ENCODE measurements at places on chromosomes 11 and 22. TPM values are rescaled to one million over a fixed set of nuclear protein-coding genes. Genes with fewer than 3 reads are reported as not detected.

The GAL3ST1 gene
- 10.3 TPM for total RNA-seq

The SLC22A12 gene
- not detected for total RNA-seq

The POU2AF3 gene
- 0.20 TPM for total RNA-seq

The APLNR gene
- total RNA-seq = 48.0 TPM

The CYP2D6 gene
- total RNA-seq = 0.79 TPM

The INPP5J gene
- total RNA-seq = 3.5 TPM

The TMEM134 gene
- total RNA-seq = 14.9 TPM

The MYRF gene
- 13.6 TPM for total RNA-seq

The E2F8 gene
- 2.3 TPM for total RNA-seq

The SCGB1C1 gene
- not detected for total RNA-seq

The BEST1 gene
- 7.3 TPM for total RNA-seq

The SCN4B gene
- total RNA-seq = 12.5 TPM

The RASD2 gene
- total RNA-seq = 0.77 TPM

The BANF1 gene
- 45.2 TPM for total RNA-seq

The POTEH gene
- not detected for total RNA-seq
